ENCODE measurements at places on chromosomes 2 and 18.

- no peak for DNase-seq
Measured at GRCh38 chr2:50751311-50752031, 280.5 kb downstream of the NRXN1 start.

- no peak for DNase-seq
Measured at GRCh38 chr18:41265047-41265446, 690.0 kb upstream of the PIK3C3 start.

GRCh38 chr2:134454931-134455330, 201.1 kb downstream of the MGAT5 start:
- no peak for DNase-seq

DNA sequence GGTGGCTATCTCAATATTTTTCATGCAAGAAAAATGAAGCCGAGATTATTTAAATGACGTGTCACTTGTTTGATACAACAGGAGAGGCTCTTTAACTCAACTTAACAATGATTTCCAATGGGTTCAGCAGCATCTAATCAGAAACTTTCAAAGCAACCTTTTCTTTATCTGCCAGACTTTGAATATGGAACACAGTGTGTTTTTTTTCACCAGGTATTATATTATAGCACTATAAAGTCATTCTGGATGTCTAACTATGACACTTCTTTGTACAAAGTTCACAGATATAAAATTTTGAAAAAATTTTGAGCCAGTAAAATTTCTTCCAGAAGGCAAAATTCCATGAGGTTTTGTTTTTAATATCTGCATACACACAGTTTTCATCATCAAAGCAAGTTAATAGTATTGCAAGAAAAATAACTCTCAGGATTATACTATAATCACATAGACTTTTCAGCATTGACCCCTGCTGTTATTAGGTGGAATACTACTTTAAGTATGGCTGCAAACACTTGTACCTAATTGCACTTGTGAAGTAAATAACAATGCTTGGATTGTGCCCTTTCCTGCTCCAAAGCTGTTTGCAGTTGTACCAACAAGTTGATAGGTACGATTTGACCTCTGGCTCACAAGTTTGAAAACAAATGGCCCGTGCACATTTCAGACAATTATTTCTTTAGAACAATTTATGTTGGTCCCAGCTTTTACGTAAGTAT, 44.0 kb upstream of the DSG1 start:
- no peak for DNase-seq

DNA sequence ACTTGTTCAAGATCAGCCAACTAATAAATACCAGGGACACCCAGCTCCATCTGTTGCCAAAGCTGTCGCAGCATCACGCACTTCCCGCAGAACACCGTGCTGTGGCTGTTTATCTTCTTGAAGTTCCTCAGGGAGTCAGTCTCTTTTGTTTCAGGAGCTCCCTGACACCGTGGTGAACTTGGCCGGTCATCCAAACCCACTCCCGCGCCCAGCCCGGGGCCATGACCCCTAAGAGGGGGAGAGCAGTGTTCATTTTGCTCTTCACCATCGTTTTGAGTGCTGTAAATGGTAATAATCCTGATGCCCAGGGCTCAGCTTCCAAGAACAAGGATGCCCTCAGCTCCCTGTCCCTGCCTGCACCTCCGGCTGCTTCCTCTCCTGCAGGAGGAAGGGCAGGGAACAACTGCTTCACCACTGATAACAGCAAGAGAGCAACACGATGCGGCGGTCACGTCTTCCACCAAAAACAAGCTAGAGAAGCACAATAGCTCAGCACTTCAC, 131.4 kb downstream of the SEPTIN10 start:
- no peak for DNase-seq

DNA sequence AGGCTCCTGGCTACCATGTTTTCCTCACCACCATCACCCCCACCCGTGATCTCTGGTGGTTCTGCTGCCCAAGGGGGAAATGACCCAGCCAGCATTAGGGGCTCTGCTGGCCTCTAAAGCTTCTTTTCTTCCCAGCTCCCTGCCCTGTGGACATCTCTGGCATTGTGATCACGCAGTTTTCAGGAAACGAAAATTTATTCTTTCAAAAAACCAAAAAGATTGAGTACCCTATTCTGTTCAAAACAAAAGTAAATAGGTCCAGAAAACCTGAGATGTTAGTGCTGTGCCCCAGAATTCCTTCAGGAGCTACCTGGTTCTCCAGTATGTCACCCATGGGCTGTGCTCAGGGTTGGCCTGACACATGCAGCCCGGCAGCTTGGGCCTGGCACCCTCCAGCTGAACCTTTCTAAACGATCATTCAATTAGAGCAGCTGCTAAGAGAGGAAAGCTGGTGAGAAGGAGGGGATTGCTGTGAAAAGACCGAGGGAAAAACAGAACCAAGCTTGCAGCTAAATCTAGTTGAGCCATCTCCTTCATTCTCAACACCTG, 157.5 kb downstream of the MGAT5 start:
- DNase-seq: peak; percentile 5

DNA sequence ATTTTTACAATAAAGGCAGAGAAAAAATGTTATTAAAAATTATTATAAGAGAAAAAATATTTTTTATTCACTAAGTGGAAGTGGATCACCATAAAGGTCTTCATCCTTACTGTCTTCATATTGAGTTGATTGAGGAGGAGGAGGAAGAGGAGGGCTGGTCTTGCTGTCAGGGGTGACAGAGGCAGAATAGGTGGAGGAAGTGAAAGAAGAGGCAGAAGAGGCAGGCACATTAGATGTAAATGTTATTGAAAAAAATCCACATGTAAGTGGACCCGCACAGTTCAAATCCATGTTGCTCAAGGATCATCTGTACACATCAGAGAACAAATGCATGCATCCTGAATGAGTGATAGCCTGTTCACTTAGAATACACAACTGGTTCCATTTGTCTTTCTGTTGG, 6.4 kb upstream of the SPATS2L start:
- DNase-seq: no peak

GRCh38 chr2:40487602-40488001, 35.7 kb upstream of the SLC8A1 start:
- no peak for DNase-seq

- no peak for DNase-seq
Measured at GRCh38 chr2:65297544-65297943, 69.9 kb downstream of the ACTR2 start.

DNA sequence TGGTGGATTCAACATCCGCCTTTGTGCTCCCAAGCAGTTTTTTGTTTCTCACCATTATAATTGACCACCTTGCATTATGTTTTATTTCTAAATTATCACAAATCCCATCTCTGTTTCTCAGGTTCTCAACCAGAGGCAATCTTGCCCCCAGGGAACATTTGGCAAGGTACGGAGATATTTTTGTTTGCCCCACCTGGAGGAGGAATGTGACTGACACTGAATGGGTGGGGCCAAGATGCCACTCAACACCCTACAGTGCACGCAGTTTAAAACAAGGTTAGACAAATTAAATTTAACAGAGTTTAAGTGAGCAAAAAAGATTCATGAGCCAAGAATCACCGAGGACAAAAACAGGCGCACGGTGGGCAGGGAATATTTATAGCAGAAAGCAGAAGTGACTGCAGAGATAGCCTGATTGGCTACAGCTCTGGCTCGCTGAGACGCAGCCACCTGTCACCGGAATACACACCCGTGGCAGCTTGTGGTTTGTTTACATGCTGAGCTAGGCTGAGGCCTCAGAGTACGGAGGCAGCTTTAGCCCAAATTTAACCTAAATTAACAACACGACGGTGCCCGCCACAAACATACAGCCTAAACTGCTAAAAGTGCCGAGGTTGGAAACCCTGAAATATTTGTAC, 150.0 kb upstream of the ALKAL2 start:
- peak; percentile 48 for DNase-seq

DNA sequence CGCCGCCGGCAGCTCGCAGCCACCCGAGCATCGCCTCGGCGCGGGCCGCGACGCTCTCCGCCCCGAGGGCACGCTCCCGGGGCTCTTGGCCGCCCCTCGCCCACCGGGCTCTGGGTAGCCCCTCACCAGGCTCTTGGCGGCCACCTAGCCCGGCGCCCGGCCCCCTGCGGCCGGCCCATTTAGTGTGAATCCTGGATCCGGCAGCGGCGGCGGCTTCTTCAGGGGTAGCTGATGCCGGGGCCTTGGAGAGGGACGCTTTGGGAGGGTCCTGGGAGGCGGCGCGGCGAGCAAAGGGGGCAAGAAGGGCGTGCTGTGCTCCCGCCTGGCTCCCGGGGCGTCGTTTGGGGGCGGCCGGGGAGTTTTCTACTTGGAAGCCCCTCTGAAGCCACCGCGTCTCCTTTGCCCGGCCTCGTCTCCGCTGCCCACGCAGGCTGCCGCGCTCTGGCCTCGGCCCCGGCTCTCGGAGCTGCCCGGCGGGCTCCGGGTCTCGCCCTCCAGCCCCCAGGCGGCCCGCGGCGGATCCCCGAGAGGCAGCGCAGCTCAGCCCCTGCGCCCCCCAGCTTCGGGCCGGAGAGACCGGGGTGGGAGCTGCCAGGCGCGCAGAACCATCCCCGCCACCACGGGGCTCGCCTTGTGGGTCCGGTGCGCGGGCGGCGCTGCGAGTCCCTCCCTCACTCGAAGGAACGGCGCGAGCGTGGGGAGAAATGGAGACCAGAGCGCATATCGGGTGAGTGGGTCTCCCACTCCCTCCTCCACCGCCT, 509 bp downstream of the PIEZO2 start:
- DNase-seq: no peak

DNA sequence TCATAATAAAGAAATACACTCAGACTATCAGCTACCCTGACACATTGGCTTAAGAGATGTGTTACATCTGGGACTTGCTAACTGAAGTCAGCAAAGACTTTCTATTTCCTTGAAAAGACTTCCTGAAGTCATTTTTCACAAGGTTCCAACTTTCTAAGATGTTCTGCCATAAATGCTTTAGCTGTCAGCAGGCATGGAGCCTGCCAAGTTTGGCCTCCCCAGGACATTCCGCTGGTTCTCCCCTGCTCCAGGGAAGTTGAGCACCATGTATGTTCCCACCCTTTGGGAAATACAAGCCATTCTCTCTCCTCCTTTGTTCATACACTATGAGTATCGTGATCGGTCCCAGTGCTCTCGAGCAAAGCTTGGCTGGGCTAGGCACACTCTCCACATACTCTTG, 202.7 kb upstream of the CCDC68 start:
- DNase-seq: no peak

DNA sequence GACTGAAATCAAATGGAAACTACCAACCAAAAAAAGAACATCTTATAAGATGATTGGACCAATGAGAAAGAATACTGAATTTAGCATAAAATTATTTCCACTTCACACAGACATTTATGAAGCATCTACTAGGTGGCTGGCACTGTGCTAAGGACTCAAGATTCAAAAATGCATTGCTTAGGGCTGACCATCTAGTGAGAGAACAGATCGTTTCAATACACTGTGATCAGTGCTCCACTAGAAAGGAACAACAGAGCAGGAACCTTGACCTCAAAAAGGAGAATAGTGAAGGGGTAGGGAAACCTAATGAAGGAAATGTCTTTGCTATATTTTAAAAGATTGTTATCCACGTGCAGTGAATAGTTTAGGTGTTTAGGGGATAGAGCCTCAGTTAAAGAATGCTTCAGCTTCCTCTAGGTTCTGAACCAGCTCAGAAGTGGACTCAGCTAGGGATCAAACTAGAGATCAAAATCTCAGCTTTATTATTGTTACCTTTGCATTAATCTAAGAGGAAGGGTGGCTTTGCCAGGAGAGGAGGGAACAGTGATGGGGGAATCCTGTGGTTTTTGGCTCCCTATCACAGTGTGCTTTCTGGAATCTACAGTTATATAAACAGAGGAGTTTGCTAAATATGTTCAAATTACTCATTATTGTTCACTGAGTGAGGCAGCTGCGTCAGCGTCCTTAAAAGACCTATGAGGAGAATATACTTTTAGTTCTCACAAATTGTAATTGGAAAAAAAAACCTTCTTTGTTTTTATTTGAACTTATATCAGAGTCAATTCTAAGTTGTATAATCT, 16.2 kb upstream of the BBS5 start:
- no peak for DNase-seq

DNA sequence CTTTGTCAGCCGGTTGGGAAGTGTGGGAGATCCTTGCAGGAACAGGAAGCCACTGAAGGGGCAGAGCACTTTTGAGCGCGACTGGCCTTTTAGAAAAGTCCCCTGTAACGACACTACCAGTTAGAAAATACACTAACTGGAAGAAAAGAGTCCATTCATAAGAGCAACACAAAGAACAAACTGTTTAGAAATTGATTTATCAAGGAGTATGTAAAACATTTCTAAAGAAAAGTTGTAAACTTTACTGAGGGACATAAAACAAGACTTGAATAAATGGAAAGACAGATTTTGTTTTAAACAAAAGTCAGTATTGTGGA, 29.8 kb upstream of the POMC start:
- no peak for DNase-seq

- peak; percentile 40 for DNase-seq
Measured at GRCh38 chr2:235779444-235779896, 285.6 kb downstream of the AGAP1 start.

DNA sequence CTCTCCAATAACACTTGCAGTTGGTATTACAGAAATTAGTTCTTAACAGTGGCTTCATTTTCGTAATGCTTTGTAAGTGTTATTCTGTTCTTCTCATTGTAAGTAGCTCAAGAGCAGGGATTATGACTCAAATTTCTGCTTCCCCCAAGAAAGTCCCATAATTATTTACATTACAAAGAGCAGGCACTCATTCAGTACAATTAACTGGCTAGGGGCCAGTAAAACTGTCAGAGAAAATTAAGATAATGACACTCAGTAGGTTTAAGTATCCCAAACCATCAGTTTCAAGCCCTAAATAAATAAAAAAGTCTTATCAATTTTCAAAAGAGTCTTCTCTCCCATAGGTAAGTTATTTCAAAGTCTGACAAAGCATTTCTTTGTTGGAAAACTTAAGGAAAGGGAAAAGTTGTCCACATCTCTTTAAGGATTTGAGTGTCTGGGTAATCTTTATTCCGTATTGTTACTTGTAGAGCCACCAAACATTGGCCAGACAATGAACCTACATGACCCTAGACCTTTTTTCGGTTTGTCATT, 137.1 kb downstream of the ARHGAP28 start:
- no peak for DNase-seq

Measured in GM19239 (cell line).